ENCODE measurements at places on chromosomes 2 and 18. TPM values are rescaled to one million over a fixed set of nuclear protein-coding genes. Genes with fewer than 3 reads are reported as not detected.

The NGEF gene
- 0.38 TPM for total RNA-seq

The MBP gene
- total RNA-seq = 59.5 TPM

The FHOD3 gene
- total RNA-seq = not detected

- no peak for DNase-seq
Measured at GRCh38 chr2:60992985-60993392, 24.5 kb upstream of the PEX13 start.

DNA sequence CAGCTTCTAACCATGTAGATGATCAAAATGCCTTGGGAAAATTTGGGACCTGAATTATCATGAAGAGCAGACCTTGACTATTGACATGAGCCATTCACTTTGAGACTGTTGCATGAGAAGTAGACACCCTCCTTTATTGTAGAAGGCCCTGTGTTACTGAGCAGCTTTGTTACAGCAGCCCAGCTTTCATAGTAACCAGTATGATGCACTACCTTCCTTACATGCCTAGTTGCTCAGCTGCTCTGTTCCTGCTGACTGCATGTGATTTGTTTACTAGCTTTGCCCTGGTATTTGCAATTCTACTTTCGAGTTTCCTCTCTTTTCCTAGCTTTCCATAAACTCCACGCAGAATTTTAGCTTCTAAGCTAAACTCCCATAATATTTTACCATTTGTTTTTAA, 11.2 kb upstream of the FN1 start:
- no peak for DNase-seq

DNA sequence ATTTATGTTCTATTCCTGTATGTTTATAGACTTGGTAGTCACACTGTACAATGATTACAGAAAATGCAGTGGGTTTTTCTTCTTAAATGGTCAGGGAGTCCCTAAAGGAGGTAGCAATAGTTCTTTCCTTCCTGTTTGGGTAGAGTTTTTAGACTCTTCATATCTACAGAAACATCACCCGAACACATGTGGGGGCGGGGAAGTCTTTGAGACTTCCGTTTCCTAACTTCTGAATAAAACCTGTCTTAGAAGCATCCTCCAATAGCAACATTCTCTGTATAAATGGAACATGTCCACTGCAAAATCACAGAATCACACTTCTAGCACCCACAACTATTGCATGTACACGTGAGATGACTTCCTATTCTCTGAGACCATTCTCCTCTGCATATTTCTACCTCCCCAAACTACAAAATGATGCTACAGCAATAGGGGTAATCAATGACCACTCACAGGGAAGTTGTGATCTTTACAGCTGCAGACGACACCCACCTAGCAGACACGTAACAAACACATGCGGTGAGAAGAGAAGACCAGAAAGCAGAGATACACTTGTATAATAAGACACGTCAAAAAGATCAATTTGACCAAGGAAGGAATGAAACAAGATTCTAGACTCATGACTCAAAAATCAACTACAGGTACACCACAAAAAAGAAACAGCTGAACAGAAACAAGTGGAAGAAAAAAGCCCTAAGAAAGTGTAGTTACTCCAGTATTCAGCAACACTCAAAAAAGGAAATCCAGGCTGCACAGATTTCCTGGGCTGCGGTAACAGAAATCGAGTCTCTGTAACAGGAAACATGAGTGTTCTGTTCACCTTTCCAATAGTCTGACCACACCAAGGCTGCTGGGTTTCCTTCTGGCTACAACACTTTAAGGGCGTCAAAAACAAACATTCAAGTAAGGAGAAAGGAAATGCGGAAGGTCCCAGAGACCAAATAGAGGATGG, 120.4 kb downstream of the ZNF516 start:
- DNase-seq = peak; percentile 13

- DNase-seq = no peak
Measured at GRCh38 chr18:43060020-43060419, 55.5 kb downstream of the RIT2 start.
